ENCODE measurements at places on chromosomes 13 and 19.
A peak's percentile ranks its signal among the peaks of the same experiment; 100 is the strongest.

- no peak for DNase-seq
These were observed 63.5 kb upstream of the HMGB1 start for GRCh38 chr13:30529085-30529834.

GRCh38 chr19:48239582-48240141 lies 16.1 kb downstream of the CARD8 start:
- DNase-seq: no peak

GRCh38 chr13:95254339-95254738 lies 46.9 kb downstream of the ABCC4 start:
- DNase-seq: no peak

DNA sequence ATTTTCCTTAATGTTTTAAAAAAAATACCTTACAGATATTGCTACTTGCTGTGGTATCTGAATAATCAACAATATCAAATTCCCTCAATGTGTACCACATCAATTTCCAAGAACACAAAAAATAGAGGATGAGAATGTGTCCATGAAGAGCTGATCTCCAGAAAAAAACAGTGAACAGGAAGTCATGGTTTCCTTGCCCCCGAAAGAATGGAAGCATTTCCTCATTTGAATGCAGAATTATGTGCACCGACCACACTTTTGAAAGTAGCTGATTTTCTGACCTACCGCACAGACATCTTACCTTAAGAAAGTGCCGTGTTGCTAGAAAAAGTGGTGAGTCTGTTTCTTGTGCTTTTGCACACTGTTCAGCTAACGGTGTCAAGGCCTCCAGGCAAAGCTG lies 13.4 kb upstream of the EEF1AKMT1 start:
- no peak for DNase-seq

DNA sequence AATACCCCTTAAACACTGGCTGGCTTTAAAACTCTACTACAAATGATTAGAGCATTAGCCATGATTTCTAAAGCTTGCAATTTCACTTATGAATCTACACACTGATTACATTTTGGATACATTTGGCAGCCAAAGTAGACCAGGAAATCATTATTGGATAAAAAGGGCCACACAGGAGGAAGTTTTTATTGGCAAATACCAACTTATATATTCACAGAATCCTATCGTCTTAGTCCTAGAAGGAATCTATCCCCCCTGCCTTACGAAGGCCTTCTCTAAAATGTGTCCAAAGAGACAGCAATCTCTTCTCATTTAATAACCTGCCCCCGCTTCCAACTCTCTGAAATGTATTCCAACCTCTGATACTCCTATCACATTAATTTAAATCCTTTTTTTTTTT lies 52.5 kb downstream of the KLF5 start:
- DNase-seq: no peak

- DNase-seq: no peak
These were observed 12.2 kb upstream of the CLC start for GRCh38 chr19:39749981-39750380.

GRCh38 chr19:6772028-6772865 lies at the start of gene VAV1:
VAV1 (plus strand) TSS chr19:6772708; CDS start chr19:6772808, 100 bp downstream.
- peak; percentile 75 for DNase-seq

- DNase-seq: no peak
These were observed 4.8 kb upstream of the SMG9 start for GRCh38 chr19:43759515-43759914.

GRCh38 chr19:50790922-50791467 lies 780 bp downstream of the ACP4 start:
- DNase-seq: no peak

DNA sequence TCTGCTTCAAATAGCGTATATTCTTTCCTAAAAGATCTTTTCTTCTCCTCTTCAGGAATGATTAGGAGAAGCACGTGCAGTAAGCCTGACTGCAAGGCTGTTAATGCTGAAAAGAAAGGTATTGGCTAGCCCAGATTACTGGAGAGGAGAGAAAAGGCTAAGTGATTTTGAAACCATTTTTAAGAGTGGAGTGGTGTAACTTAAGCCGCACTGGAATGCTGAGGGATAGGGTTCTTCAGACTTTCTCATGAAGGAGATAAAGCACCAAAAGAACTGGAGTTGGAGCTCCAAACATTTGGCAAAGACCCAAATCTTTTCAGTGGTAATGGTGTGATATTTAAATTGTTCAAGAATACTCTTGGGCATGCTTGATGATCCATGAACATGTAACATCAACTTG lies 388.3 kb downstream of the COG6 start:
- no peak for DNase-seq

- no peak for DNase-seq
These were observed 712 bp upstream of the RINL start for GRCh38 chr19:38878575-38879399.

GRCh38 chr13:98548230-98548629 lies 28.7 kb downstream of the STK24 start:
- DNase-seq: no peak

DNA sequence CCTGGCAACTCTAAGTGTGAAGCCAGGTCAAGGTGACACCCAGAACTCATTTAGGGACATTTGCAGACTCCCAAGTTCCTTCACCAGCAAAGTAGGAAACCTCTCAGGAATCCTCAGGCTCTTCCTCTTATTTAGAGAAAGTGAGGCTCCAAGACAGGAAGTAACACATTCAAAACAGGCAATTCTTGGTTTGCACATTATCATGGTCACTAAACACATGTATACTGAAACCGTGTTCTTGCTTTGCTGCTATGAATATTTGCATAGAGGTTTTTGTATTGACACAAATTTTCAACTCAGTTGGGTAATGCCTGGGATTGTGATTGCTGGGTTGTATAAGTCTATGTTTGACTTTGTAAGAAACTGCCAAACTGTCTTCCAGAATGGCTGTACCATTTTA lies 13.2 kb upstream of the URI1 start:
- no peak for DNase-seq

DNA sequence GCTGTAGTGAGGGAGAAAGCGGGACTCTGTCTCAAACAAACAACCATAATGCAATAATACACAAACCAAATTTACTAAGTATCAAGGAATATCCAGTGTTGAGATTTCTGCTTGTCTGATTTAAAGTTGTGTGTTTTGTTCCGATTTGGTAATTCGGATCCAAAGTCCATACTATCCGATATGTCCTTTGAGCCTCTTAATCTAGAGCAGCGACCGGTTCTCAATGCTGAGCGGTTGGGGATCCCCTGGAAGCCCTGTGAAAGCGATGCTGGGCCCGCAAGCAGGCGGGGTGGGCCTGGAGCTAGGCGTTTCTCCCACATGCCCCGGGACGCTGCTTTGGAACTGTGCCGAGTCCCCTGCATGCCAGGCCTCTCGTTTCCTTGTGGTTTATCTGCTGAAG lies 20.2 kb downstream of the C19orf44 start:
- no peak for DNase-seq

- DNase-seq: no peak
These were observed 347.5 kb downstream of the GPC5 start for GRCh38 chr13:91745967-91746366.

- no peak for DNase-seq
These were observed 113.6 kb downstream of the ATP11A start for GRCh38 chr13:112803422-112803821.

GRCh38 chr19:5062799-5063198 lies 93.9 kb downstream of the KDM4B start:
- no peak for DNase-seq

DNA sequence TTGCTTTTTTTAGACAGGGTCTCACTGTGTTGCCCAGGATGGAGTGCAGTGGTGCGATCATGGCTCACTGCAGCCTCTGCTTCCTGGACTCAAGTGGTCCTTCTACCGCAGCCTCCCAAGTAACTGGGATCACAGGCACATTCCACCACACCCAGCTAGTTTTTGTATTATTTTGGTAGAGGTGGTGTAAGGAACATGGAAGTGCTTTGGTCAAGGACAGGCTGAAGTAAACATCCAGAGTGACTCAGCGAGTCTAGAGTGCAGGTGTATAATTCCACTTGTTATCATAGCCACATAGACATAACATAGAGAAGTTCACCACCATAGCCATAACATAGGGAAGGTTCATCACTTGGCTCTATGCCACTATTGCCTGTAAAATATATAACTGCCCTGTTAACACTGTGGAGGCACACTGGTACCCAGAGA lies 98.6 kb downstream of the RBM26 start:
- no peak for DNase-seq

DNA sequence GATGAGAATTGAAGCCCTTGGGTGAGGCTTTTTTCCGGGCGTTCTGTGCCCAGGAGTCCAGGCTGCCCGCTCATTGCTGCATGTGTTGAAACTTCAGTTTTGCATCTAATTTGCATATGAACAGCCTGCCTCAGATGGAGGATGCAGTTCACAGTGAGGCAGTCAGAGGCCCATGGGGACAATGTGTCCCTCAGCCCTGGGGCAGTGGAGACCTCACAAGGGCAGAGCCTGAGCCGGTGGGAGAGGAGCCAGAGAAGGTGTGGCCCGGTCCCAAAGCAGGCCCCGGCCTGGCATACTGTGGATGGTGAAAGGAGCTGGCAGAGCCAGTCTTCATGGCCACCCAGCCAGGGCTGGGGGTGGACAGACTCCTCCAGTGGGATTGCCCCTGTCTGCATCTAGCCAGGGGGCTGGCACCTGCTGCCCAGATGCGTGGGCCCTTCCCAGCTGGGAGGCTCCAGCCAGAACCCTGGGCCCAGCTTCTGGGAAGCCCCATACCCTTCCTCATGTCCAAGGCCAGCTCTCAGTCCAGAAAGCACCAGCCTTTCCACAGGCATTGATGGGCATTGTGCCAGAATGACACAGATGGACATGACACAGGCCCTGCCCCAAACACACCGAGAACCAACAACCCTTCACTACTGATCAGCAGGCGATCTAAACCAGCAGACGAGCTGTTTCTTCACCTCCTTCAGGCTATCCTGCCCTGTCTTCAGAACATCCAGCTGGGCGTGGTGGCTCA lies 32.9 kb upstream of the KCTD15 start:
- DNase-seq: no peak

- DNase-seq: no peak
These were observed 221.7 kb upstream of the SPRY2 start for GRCh38 chr13:80562433-80563156.

- no peak for DNase-seq
These were observed 19.9 kb downstream of the CEBPG start for GRCh38 chr19:33393286-33394005.

Data from activated effector memory CD4-positive, alpha-beta T cell treated with Interleukin-2 at 50 U/mL for 16 hours (primary cell).